Aortic smooth muscle cell (primary cell): ENCODE measurements at places on chromosomes 2 and 18. TPM values are rescaled to one million over a fixed set of nuclear protein-coding genes. Genes with fewer than 3 reads are reported as not detected.

The KRCC1 gene
- total RNA-seq = 21.5 and 25.6 TPM in 2 replicates

The ANKRD30BL gene
- not detected in 2 replicates for total RNA-seq

The REL gene
- 2.1 and 2.7 TPM in 2 replicates for total RNA-seq

The ST8SIA3 gene
- total RNA-seq = not detected in 2 replicates

The RESP18 gene
- not detected in 2 replicates for total RNA-seq
